Stimulated activated CD8-positive, alpha-beta memory T cell treated with anti-CD3 and anti-CD28 coated beads, Interleukin-15, amount 100 ng/mL, for 1 hour (primary cell): ENCODE measurements at places on chromosomes 1 and 21.

DNA sequence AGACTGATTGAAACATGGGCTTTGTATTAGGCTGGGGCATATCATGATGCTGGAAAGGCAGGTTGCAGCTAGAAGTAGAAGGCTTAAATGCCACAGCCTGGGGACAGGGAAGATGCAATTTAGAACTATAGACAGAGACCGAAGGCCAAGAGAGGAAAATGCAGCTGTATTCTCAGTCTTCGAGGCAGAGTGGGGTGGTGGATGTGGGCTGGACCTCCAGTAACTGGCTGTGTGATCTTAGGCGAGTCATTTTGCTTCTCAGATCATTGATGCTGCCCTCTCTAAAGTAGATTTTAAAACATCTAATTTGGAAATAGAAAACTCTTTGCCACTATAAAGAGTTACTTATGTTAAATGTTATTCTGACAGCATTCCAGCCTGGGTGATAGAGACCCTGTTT lies 17.7 kb upstream of the SH2D2A start:
- DNase-seq = no peak

- DNase-seq = no peak
Measured at GRCh38 chr1:29117381-29117780, 6.3 kb downstream of the TMEM200B start.

DNA sequence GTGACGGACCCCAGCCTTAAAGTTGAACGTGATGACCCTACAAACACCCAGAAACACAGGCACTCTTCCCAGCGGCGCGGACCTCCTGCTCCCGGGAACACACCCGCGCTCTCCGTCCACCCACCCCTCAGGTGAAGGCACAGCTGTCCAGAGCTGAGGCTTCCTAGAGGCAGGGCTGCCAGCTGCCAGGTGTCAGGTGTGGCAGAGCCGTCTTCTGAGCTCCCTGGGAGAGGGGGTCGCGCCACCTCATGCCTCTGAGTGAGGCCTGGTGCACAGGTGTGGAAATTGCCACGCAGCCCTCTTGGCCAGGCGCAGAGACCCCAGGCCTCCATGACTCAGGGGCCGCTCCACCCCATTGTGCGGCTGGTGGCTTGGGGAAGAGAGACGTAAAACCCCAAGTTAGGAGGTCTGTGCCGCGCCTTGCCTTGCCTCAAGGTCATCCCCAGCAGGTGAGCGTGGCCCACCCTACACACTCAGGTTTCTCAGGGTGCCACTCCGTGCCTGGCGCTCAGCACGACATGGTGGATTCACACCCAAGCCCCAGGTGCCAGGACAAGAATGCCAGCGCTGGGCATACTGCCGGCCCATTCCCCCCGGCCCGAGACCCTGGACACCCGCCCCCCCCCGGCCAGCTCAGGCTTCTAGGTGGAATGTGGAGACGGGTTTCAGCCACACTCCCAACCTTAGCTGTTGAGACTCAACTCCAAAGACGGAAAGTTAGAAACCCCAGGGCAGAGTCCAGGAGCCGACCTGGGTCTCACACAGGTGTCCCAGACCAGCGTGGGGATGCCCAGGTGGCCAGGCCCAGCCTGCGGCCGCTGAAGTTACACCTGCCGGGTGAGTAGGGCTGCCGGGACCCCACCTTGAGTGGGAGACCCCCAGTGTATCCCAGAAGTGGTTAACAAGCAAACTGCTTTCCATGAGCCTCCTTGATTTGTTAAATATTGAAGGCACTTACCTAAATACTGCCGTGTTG lies 8.4 kb downstream of the FAAP20 start:
- no peak for DNase-seq

DNA sequence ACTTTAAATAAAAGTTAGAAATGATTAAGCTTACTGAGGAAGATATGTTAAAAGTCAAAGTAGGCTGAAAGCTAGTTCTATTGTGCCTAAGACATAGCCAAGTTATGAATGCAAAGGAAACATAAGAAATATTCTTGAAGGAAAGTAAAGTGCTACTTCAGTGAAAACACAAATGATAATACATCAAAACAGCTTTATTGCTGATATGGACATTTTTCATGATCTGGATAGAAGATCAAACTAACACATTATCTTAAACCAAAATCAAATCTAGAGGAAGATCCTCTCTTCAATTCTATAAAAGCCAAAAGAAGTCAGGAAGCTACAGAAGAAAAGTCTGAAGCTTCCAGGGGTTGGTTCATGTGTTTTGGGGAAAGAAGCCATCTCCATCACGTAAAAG lies 545.9 kb downstream of the COL11A1 start:
- no peak for DNase-seq

DNA sequence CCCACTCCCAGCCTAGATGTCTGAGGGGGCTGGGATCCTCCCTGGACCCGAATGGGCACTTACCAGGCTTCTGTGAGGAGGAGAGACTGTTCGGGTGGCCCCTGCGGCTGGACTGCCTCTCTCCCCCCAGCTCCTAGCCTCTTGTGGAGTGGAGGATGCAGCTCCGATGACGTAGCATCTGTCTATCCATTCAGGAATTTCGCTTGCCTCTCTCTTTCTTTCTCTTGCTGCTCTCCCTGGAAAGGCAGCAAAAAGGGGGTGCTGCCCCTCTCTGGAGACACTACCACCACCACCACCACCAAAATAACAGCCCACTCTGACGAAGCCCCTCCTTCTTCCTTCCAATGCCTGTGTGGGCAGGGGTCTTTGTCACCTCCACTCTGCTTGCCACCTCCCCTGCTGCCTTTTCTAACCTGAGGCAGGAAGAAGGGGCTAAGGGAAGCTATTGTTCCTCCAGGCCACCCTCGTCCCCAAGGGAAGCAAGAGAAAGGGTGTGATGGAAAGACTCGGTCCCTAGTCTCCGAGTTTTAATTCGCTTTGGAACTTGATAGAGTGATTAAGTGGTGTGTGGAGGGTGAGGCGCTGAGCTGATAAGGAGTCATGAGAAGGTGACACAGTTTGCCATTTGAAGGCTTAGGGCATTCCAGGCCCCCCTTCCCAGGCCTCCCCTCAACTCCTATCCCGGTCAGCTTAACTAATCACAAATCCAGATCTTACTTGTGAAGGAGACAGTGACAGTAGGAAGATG lies 60.5 kb downstream of the RHBG start:
- DNase-seq = no peak

- DNase-seq = no peak
Measured at GRCh38 chr1:44895919-44896734, 53.1 kb upstream of the PTCH2 start.

DNA sequence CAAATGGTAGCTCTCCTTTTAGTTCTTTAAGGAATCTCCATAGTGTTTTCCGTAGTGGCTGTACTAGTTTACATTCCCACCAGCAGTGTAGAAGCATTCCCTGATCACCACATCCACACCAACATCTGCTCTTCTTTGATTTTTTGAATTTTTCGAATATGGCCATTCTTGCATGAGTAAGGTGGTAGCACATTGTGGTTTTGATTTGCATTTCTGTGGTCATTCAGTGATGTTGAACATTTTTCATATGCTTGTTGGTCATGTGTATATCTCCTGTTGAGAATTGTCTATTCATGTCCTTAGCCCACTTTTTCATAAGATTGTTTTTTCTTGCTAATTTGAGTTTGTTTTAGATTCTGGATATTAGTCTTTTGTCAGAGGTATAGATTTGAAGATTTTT lies 84.6 kb upstream of the B3GALT2 start:
- DNase-seq = no peak

- no peak for DNase-seq
Measured at GRCh38 chr21:38984982-38985567, 179.3 kb downstream of the ETS2 start.
